Erythroblast (primary cell): ENCODE measurements at places on chromosomes 5 and 9.

GRCh38 chr5:152855441-152855840 is 450.4 kb upstream of the NMUR2 start:
- no peak for DNase-seq

- no peak for DNase-seq
These were observed 110.7 kb downstream of the TLE1 start for GRCh38 chr9:81578606-81579005.

DNA sequence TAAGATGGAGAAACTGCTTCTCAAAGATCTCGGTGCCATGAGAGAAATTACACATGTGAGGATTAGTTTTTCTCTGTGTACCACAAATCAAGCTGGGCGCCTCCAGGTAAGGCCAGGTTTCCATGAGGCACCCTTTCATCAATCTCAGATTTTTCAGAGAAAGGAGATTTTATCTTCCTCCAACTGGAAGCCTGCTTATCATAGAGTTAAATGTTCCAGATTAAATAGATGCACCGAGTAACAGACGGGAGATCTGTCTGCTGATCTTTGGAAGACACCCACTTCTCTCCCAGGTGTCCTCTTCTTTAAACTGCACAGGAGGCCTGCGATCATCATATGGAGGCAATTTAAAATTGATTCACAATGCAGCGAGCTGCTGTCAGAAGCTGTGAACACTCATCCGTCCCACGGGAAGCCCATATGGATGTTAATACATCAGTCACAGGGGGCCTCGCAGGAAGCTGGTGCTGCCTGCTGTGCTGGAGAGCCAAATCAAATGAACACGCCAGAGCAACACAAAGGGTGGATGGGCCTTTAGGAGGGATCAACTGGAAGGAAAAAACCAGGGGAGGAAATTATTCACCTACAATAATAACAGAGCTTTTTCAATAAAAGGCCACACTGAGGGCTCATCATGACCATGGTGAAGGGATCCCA is 93.3 kb downstream of the TLE1 start:
- no peak for DNase-seq

DNA sequence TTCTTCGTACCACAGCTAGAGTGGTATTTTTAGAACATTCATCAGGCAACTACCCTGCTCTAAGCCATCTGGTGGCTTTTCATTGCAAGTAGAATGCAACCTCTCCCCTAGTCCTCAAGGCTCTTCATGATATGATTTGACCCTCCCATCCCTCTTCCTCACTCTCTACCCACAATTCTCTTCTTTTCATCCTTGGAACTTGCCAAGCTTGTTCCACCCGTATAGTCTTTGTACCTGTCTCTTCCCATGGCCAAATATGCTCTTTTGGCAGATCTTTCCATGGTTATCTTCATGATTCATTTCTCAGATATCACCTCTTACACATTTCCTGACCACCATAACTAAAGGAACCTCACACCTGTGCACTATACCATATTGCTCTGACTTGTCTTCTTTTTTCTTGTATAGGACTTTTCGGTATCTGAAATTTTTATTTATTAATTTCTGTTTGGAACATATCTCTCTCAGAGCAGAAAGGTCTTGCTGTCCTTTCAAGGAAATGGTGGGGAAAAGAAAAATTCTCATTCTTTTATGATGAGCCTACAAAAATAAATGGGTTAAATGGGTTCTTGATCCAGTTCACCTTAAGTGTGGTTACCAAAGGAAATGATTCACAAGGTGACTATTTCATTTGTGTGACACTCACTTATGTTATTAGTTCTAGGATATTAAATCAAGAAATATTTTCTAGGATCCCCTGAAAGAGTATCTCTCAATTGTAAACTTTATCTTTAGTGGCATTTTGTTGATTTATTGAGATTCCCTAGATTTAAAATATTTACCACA is 3.7 kb upstream of the CD274 start:
- DNase-seq = no peak

DNA sequence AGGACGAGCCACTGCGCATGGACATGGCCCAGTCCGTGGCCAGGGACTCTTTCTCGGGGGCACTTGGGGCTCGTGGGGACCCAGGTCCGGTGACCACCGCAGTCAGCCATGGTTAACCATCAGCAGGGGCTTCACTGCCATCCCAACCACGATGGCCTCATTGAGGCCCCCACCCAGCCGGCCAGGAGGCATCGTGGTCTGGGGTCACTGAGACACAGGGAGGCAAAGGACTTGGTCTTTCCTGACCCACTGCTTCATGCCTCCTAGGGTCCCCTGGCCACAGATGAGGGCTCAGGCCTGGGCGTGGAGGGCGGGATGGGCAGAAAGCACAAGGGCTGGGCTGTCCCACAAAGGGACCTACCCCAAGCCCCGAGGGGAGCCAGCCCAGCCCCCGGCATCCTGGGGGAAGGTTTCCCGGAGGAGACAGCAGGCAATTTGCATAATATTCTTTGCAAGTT is 6.6 kb downstream of the NACC2 start:
- no peak for DNase-seq
